Aorta (tissue), 5 donors: ENCODE measurements at places on chromosomes 16 and 17. TPM values are rescaled to one million over a fixed set of nuclear protein-coding genes. Genes with fewer than 3 reads are reported as not detected.

The CCL16 gene
- total RNA-seq, result 1.1 TPM

The TBX2 gene
- 28.9 TPM for total RNA-seq

The CFAP119 gene
- total RNA-seq, result 0.52 TPM

The VTN gene
- total RNA-seq, result 1.5 TPM

The EVI2A gene
- 9.2 TPM for total RNA-seq
